ENCODE measurements at places on chromosomes 11 and 22.
A peak's percentile ranks its signal among the peaks of the same experiment; 100 is the strongest.

DNA sequence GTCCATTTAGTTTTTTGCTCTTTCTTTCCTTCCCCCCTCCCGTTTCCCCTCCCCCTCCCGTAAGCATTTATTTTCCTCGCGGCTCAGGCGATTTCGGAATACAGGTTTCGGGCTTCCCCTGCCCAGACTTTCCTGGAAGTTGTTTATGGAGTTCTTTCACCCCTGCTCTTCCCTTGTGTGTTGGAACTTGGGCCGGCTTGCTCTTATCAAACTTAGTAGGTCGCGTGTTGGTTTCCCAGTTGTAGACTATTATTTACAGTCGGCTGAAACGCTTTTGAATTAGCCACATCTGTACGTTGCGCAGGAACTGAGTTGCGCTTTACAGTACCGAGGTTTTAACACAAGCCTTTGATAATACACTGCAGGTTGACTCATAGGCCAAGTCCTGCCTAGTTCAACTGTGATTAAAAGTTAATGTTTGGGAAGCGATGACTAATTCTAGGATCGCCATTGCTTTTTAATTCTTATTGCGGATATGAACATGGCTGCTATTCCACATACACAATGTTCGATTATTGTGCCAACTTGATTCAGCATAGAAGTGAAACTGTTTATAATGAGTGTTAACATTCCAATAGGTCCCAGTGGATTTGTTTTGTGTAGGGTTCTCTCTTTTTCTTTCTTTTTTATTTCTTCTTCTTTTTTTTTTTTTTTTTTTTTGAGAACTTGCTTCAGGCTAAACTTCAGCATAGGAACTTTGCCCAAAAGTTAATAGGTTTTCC is 1.7 kb downstream of the YAP1 start:
- no peak for DNase-seq

GRCh38 chr11:99568808-99569207 is 548.1 kb downstream of the CNTN5 start:
- DNase-seq = no peak

GRCh38 chr11:69950621-69951020 is 127.5 kb upstream of the ANO1 start:
- no peak for DNase-seq

GRCh38 chr11:94793002-94793401 is 24.8 kb downstream of the AMOTL1 start:
- no peak for DNase-seq

DNA sequence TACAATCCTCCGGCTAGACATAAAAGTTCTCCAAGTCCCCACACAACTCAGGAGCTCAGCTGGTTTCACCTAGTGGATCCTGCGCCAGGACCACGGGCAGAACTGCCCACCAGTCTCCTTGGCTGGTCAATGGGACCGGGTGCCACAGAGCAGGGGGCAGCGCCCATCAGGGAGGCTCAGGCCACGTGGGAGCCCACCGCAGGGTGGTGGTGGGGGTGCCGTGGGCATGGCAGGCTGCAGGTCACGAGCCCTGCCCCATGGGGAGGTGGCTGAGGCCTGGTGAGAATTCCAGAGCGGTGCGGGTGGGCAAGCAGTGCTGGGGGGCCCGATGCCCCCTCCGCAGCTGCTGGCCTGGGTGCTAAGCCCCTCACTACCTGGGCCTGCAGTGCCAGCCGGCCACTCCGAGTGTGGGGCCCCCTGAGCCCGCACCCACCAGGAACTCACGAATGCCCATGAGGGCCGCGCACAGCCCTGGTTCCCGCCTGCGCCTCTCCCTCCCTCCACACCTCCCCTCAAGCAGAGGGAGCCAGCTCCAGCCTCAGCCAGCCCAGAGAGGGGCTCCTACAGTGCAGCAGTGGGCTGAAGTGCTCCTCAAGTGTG is 1091.9 kb upstream of the TENM4 start:
- no peak for DNase-seq

- no peak for DNase-seq
These were observed at the start of gene PLAAT5 for GRCh38 chr11:63490551-63491239. Gene PLAAT5, minus strand, starts transcription at chr11:63491167. Its CDS starts 133 bp downstream, at chr11:63491034.

DNA sequence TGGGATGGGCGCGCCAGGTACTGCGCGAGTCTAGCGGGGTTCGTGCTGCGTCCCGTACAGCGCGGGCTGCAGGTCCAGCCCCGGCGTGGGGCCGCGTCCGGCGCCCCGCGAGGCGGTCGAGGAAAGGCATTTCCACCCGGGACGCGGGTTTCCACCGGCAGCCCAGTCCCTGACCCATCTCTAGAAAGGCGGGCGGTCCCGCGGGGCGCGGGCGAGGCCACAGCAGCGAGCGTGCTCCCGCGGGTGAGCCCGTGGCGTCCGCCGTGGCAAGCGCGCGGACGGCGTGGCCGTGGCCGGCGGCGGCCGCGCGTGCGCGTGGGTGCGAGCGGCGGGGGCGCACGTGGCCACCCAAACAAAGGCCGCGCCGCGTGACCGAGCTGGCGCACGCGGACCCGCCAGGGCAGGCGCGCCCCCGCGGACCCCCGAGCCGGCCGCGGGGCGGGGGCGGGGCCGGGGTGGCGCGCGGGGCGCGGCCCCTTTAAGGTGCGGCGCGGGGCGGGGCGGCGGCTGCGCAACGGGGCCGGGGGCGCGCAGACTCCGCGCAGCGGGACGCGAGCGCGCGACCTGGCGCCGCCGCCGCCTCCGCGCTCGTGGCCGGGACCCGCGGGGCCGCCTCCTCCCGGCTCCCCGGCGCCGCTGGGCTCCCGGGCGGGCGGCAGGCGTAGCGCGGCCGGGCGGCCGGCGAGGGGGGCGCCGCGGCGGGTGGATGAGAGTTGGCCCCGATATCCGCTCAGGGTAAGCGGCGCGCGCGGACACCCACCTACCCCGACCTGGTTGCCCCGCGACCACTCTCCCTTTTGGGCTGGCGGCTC is 39.3 kb upstream of the CELSR1 start:
- peak; percentile 60 for DNase-seq

- no peak for DNase-seq
These were observed 35.8 kb downstream of the DGCR2 start for GRCh38 chr22:19086417-19086816.

- DNase-seq = no peak
These were observed 8.8 kb downstream of the C11orf96 start for GRCh38 chr11:43951231-43951630.

GRCh38 chr22:33272180-33272579 is 214.0 kb upstream of the SYN3 start:
- DNase-seq = no peak

GRCh38 chr11:15662285-15662684 is 547.6 kb downstream of the INSC start:
- DNase-seq = no peak

DNA sequence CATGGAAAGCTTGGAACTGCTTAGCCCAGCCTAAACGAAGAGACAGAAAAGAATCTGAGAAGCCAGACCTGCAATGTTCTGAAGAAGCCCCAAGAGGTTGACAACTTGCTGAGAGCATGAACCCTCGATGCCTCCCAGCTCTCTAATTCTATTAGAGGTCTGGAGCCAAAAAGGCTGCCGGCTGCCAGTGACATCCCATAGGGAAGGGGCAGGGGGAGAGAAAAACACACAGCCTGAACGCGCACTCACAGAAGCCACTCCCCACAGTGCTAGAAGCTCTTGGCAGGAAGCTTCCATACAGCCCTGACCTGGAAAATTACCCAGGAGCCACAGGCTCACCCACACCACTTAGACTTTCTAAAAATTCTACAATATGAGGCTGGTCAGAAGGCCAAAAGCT is 18.3 kb downstream of the POLDIP3 start:
- DNase-seq = no peak

GRCh38 chr11:116384876-116385275 is 387.9 kb downstream of the BUD13 start:
- DNase-seq = no peak

DNA sequence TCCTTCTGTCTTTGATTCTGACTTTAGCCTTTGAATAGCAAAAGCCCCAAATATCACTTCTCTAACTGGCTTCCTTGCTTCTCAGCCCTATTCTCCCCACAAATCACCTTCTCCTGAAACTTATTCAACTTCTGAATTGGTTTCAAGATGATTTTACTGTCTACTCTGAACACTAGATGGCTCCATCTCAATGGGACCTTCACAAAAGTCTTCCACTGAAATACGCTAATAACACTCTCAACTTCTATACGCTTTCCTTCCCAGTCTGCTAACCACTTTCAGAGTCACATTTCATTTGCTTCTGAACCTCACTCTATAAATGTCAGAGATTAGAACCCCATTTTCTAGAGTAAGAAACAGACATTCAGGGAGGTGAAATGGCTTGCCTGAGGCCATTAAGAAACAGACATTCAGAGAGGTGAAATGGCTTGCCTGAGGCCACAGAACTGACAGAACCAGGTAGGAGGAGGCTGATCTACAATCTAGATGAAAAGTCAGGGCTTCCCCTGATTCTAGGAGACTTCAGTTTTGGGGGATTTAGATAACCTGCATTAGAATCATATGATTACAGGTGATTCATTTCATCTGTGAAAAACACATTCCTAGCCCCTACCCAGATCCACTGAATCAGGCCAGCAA is 20.6 kb downstream of the MORC2 start:
- peak; percentile 53 for DNase-seq

GRCh38 chr11:17767914-17768313 is 33.3 kb downstream of the KCNC1 start:
- no peak for DNase-seq

DNA sequence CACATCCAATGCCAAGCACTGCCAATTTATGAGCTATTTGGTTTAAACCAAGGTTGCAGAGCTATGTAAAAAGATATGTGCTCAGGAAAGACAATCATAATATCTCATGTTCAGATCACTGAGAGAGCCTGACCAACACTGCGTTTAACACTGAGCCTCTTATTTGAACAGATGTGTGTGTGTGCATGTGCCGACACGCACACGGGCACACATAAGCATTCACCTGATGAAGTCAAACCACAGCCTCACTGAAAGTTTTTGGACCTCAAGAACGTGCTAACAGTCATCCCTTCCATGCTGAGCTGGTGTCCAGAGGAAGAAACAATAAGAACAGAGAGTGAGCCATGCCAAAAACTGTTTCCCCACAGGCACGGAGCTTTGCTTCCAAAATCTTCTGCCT is 23.4 kb downstream of the HPS4 start:
- no peak for DNase-seq

GRCh38 chr11:64764040-64764611 is 4.4 kb upstream of the PYGM start:
- peak; percentile 16 for DNase-seq

DNA sequence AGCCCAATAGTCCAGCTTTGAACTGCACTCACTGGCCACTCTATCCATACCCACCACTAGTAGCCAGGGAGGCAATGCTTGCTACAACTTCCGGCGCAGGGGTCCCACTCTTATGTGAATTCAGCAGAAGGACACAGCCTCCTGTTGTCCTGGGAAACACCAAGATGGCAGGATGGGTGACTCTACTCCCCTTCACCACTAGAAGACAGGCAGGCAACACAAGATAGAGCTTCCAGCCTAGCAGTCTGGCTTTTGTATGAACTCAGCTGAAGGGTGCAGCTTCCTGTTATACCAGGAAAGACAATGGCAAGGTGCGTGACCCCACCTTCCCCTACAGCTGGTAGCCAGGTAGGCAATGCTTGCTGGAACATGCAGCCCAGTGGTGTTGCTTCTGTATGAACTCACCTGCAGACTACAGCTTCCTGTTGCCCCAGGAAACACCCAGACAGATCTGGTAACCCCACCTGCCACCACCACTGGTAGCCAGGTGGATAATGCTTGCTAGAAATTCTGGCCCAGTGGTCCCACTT is 205.2 kb upstream of the KIRREL3 start:
- no peak for DNase-seq

DNA sequence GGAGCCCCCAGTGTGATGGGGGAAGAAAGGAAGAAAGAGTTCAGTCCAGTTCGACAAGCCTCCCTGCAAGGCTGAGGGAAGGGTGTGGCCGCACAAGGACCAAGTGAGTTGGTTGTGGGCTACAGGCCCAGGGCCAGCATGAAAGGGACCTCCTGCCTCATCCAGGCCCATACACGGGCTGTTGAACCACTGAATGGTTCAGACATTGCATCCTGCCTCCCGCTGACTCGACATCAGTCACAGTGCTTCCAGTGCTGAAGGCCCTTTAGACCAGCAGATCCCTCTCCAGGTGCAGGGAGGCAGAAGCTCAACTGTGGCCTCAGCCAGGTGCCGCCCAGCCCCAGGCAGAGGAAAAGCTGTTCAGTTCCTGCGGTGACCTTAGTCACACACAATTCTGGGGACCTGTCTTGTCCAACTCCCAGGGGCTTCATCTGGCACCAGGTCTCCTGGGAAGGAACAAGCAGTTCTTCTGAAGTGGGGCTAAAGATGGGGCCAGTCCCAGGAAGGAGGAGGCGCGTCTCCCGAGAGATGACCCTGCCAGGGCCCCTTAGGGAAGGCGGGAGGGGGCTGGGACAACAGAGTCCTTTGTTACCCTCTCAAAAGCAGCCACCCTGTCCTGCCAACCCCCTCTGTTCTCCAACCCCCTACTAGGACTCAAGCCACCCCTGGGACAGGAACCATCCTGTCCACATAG is 6.6 kb downstream of the ARRB1 start:
- no peak for DNase-seq

DNA sequence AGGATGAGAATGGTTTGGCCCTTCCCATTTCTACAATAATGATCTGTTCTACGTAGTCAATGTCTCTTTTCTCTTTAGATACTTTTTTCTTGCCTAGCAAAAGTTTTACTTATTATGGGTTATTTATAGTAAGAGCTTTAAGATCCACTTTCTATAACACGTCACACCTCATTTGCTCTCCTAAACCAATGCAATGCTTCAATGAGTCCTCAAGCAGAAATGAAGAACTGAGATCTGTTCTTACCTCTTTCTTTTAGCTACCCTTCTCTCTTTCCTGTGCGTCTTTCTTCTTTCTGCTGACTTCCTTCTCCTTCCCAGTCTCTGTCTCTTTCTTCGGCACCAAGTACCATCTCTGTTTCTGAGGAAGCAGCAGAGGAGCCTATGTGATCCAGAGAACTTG is 61.8 kb downstream of the SNX19 start:
- no peak for DNase-seq

GRCh38 chr22:45008751-45009605 is 827 bp downstream of the PHF21B start:
- no peak for DNase-seq

DNA sequence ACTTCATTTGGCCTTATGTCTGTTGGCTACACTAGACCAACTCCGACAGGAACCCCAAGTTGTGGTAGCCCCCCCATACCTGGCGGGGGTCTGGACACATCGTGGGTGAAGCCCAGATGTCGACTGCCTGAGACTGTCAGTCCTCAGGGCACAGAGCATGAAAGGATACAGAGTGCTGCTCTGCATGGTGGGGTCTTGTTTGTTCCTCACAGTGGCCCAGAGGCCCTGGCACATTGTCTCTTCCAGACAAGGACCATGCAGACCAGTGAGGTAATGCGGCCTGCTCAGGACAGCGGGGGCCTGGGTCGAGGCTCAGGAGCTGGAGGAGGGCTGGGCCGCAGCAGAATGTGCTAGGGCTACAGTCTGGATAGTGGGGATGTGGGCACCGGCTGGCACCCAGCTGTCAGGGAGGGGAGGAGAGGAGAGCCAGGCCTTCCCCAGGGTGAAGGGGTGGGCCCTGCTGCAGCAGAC is 14.6 kb downstream of the CAPN5 start:
- no peak for DNase-seq

Data from MV-4-11 (cell line).